GM23248 (cell line): ENCODE measurements at places on chromosomes 11 and 22. TPM values are rescaled to one million over a fixed set of nuclear protein-coding genes. Genes with fewer than 3 reads are reported as not detected.
A peak's percentile ranks its signal among the peaks of the same experiment; 100 is the strongest.

GRCh38 chr11:76280151-76280881, 74.0 kb upstream of the WNT11 start:
- no peak for DNase-seq

DNA sequence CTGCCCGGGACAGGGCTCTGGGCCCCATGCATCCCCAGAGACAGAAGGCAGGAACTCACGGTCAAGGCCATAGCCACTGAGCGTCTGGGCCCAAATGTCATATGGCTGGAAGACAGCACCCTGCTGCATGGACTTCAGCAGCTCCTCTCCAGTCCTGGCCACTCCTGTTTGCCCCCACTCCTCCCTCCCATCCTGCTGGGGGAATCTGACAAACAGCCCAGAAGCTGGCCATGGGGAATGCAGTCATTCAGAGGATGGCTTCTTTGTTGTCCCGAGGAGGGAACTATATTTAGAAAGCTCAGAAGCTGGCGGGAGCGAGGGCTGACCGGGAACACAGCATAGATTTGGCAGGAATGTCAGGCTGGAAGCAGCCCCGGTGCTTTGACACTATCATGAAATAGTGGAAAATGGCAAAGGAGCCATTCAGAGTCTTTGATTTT, 35.0 kb downstream of the DKK3 start:
- peak; percentile 81 for DNase-seq

- DNase-seq, result no peak
Measured at GRCh38 chr11:59079086-59079485, 7.0 kb upstream of the GLYATL1B start.

- DNase-seq, result peak; percentile 87
Measured at GRCh38 chr11:46361283-46362155, 14.3 kb downstream of the DGKZ start.

DNA sequence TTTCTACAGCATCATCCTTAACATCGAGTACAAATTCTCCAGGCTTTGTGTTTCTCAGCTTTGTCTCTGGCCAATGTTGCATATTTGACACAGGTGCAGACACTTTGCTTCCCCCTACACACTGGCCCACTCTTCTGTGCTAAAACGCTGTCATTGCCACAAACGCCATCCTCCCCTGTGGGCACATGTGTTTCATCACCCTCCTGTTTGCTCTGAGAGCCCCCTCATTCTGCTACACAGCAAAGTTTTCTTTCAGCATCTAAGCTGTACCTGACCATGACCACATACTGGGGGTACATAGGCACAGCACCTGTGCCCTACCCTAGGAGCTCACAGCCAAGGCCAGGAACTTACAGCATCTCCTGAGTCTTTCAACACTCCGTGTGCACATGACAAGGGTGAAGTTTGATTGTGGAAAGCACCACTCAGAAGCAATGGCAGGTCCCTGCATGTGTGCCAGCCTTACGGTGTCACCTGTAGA, 7.9 kb upstream of the IGLL5 start:
- no peak for DNase-seq

DNA sequence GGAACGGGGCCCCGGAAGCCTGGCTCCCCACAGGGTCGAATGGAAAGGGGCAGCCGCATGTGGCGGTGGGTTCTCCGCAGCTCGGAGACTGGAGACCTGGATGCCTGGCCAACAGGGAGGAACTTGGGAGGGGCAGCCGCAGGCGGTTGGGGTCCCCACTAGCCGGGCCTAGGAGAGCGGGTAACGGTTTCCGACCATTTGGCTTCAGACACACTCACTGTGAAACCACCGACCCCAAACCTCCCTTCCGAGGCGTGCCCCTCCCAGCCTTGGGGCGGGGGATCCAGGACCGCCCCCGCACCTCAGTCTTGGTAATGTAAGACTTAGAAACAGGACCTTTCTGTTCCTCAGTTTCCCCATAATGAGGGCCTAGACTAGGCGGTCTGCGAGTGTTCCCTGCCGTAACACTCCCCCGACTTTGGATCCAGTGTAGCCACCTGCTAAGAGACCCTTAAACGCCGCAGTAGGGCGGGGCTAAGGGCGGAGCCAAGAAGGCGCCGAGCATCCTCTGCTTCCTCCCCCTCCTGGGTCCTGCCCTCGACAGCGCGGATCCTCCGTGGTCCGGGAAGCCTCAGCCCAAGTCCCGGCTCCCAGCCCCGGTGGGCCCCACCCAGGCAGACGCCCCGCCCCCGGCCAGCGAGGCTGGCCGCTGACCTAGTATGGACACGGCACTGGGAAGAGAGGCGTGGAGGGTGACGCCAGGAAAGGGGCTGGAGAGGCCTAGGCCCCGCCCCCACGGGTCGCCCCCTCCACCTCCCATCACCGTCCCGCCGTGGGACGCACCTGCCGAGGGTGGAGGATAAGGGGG, 1.8 kb upstream of the RASGRP2 start:
- DNase-seq, result peak; percentile 59

AQP11 gene
- total RNA-seq, result 0.43 and 2.9 TPM in 2 replicates

TREH gene
- total RNA-seq, result not detected in 2 replicates

POTEH gene
- not detected in 2 replicates for total RNA-seq

- no peak for DNase-seq
Measured at GRCh38 chr11:60927061-60927592, 2.9 kb downstream of the TMEM132A start.

GRCh38 chr22:40588726-40589125, 47.8 kb downstream of the MRTFA start:
- DNase-seq, result peak; percentile 81

DNA sequence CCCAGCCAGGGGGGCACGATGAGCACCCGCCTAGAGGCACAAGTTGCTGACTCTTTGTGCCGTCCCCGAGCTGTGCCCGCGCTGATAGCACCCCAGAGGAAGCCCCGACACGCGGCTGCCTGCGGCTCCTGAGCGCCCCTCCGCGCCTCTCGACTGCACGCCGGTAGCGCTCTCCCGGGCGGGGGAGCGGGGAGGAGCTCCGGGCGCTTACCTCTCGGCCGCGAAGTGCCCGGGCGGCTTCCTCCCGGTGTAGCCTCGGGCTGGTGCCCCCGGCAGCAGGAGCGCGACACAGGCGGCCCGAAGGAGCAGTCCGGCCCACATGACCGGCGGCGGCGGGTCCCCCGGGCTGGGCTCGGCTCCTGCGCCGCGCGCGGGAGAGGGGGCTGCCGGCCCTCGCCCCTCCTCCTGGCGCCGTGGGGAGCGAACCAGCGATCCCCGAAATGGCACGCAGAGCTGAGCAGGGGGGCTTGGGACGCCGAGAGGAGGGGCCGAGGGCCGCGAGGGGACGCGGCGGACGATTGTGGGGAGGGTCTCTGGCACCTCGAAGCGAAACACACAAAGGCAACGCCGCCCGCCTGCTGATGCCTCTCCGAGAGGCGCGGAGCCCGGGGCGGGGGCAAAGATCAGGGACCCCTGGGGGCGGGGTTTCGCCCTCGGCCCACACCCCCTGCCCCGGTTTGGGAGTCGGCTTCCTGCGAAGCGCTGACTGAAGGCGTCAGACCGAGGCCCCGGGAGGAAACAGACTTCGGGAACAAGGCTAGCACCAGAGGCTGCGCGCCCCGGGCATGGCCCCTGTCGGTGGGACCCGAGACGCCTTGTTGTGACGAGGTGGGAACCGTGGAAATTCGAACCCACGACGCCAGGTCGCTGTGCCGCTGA, at the start of gene VWCE:
Gene VWCE (minus strand): TSS at position 600 of the 879 bp plus-strand sequence. CDS start 279 bp downstream, at position 321.
- peak; percentile 82 for DNase-seq

GRCh38 chr11:92227959-92228935, 3.6 kb downstream of the FAT3 start:
- peak; percentile 46 for DNase-seq
